ENCODE measurements at places on chromosomes 16 and 17.

GRCh38 chr16:80743273-80743672 is 61.1 kb downstream of the CDYL2 start:
- DNase-seq = no peak

GRCh38 chr16:89074803-89075688 is 18.6 kb upstream of the ACSF3 start:
- DNase-seq = no peak

DNA sequence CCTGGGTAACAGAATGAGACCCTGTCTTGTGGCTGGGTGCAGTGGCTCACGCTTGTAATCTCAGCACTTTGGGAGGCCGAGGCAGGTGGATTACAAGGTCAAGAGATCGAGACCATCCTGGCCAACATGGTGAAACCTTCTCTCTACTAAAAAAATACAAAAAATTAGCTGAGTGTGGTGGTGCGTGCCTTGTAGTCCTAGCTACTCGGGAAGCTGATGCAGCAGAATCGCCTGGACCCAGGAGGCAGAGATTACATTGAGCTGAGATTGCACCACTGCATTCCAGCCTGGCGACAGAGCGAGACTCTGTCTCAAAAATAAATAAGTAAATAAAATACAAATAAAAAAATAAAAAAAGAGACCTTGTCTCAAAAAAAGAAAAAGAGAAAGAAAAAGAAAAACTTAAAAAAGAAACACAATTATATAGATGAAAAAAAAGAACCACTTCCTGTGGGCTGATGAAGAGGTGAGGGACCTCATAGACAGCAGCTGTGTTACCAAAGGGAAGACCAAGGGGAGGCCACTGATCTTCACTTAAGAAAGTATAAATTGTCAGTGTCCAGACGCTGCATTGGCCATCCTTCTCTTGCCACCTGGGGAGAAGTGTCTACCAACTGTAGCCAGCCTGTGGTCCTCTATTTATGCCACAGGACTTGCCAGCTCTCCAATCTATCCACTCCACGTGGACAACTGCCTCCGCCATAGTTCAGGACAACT is 24.4 kb upstream of the SMG1 start:
- no peak for DNase-seq

DNA sequence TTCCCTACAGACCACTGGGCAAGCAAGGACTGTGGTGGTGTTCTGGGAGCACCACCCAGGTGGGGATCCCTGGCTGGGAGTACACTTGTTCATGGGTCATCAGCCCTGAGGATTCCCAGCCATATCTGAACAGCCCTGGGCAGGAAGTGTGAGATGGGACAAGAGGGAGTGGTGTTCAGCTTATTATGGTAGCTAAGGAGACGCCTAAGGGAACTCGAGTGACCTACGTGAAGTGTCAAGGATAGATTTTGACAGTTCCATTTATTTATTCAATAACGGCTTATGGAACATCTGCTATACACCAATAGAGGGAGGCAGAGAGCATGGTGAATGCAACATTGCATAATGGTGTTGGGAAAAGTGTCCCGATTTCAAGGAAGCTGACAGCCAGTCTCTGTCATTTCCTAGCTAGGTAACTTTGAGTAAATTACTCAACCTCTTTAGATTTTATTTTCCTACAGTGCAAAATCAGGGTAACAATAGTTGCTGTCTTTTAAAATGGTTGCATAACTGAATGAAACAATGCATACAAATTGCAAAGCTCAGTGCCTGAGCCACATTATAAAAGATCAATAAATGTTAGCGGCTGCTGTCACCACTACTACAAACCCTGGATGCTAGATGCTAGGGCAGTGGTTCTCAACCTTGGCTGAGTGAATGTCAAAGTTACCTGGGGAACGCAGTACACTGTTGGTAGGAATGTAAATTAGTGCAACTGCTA is 534.1 kb downstream of the GRIN2A start:
- DNase-seq = no peak

DNA sequence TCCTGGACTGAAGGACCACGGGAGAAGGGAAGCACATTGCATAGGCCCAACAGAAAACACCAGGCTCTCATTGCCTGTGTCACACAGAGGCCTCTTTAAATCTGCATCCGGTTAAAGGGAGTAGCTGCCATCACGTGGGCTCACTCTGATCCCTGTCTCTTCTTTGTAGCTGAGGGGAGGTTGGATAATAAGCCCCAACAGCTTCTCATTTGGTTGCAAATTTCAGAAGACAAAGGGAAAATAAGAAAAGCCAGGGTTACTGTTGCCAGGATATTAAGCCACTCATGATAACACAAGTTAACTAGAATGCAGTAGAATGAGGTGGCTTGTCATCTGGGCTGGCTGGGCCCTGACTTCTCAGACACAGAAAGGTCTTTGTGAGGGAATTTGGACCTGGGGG is 325.1 kb upstream of the ERCC4 start:
- DNase-seq = no peak

GRCh38 chr17:73419881-73420280 is 108.1 kb upstream of the CDC42EP4 start:
- no peak for DNase-seq

DNA sequence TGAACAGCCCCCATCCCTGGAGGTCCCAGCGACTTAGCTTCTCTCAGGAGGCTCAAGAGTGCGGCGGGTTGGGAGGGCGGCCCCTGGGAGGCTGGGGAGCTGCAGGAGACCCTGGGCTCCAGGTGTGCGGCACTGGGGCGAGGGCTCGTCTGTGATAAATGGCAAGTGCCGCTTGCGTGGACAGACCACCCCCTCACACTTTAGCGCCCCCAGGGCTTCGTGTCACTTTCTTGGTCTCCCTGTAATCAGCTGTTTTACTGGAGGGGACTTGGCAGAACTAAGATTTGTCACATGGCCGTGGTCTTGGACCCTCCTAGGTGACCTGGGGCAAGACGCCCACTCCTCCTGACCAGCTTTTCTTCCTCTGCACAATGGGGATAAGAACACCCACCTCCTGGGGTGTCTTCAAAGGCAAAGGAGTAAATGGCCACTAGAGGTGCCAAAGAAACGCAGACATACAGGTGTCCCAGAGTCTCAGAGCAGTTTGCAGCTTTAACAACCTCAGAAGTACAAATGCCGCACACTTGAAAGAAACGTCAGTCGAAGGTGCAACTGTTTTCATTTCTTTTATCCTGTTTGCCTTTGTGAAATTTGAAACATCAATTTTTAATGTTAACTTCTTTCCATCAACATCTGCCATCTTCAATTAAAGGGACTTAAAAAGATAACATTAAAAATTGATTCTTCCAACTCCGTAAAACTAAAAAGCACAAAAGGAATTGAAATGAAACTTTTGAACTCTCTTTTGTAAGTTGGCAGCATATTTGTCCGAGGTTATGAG is 946 bp downstream of the OSGIN1 start:
- no peak for DNase-seq

GRCh38 chr16:11060842-11061241 is 116.5 kb downstream of the CLEC16A start:
- no peak for DNase-seq

DNA sequence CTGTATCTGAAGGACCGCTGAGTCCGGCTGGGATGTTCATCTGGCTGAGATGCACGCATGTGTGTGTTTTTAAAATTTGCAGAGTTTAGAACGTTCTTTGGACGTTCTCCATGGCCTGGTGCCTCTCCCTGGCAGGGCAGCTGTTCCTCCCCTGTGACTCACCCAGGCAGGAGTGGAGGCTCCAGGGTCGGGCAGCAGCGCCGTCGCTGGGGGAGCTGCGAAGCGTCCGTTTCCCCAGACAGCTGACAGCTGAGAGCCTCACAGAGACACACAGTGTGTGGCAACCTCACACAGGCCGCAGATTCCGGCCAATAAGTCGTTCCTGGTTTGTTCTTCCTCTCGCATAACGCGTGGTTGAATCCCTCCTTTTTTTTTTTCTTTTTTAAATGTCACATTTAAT is 80.6 kb downstream of the OR1D5 start:
- DNase-seq = no peak

DNA sequence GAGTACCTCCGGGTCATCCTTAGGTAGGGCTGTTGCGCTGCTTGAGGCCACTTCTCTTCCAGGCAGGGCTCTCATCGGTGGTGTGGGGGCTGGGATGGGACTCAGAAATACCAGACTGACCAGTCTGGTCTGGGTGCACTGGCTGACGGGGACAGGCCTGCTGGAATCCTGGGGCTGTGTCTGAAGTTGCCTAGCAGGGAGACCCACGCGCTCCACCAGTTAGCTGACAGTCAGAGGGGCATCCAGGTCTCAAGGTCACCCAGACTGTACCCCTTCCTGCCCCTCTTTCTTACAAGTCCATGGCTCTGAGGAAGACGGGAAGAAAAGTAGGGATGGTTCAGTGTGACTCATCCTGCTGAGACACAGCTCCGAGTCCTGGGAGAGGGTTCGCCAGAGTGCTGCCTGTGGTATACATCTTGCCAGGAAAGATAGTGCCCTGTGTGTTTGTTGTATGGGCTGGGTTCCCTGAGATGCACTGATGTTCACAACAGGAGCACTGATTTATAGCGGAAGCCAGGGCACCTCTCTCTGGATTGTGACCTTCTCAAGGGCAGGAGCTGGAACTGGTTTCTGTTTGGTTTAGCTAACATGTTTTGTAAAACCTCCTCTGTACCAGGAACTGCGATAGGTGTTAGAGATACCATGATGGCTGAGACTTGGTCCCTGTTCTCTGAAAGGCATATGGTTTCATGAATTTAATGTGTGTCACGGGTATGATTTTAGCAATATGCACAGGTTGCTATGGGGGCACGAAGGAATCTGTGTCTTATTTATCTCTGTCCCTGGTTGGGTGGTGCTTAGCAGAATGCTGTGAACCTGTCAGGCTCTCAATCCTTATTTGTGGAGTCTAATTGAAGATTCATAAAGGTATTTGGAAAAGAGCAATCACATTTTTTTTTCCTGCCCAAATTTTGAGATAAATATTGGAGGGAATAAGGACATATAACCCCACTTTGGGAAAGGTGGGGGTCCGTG is 97.5 kb downstream of the OR1D5 start:
- DNase-seq = no peak

GRCh38 chr17:7579834-7580603 is 581 bp downstream of the CD68 start:
- DNase-seq = no peak

DNA sequence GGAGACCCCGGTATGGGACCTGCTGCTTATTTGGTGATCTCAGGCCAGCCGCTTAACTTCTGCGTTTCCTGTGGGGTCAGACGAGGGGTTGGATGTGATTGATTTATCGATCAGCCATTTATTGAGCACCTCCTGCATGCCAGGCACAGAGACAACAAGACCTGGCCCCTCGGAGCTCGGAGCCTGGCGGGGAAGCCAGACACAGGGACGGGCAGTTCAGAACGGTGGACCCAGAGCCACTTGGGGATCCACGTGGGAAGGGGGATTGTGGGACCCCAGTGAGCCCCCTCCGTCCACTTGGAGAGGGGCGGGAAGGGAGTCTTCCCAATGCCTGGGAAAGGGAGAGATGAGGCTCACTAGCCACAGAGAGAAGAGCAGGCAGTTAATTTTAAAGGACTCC is 84.7 kb upstream of the CIBAR2 start:
- DNase-seq = no peak

GRCh38 chr17:66929591-66929990 is 34.9 kb upstream of the CACNG4 start:
- no peak for DNase-seq

- no peak for DNase-seq
Measured at GRCh38 chr17:56822725-56823124, 11.0 kb downstream of the C17orf67 start.

DNA sequence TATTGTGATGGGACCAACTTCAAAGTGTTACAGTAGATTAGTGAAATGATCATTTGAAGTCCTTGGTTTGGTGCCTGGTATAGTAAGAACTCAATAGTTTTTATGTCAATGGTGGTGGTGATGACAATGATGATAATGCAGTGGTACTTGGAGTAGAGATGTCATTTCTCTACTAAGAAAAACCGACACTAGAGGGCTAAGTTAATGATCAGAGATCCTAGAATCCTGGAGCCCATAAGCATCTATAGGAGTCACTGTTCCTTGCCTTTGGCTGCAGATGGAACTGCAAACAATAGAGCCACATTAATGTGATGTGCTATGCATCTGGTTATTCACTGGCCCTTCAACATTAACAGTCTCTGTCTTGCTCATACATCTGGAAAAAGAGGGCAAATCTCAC is 103.8 kb downstream of the ANKFN1 start:
- no peak for DNase-seq

All from activated naive CD4-positive, alpha-beta T cell (primary cell).